ENCODE measurements at places on chromosomes 5 and 9. TPM values are rescaled to one million over a fixed set of nuclear protein-coding genes. Genes with fewer than 3 reads are reported as not detected.

SHISAL2B gene
- total RNA-seq: not detected

FAM200C gene
- total RNA-seq: 1.3 TPM

BICD2 gene
- total RNA-seq: 23.6 TPM

PFN3 gene
- not detected for total RNA-seq

LPCAT1 gene
- 78.4 TPM for total RNA-seq

ARHGEF37 gene
- 1.6 TPM for total RNA-seq

DNA sequence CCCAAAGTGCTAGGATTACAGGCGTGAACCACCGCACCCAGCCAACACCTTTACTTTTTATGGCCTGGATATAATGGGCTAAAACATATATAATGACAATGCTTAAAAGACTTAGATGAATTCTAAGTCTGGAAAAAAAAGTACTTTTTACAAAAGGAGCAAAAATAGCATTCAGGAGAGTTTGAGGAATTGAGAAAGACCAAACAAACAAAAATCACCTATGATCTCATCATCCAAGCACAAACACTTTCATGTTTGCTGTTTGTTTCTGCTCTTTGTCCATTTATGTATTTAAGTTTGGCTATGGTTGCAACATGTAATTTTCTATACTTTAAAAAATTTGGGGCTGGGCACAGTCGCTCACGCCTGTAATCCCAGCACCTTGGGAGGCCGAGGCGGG, 54.8 kb upstream of the RIC1 start:
- H3K4me1 ChIP-seq: peaks cover 15% of the 10 kb centered on the region
- peaks cover 16% of the 10 kb centered on the region for H3K36me3 ChIP-seq
- H3K4me3 ChIP-seq: no peak overlapping the region
- no peak overlapping the region for H3K27ac ChIP-seq

DNA sequence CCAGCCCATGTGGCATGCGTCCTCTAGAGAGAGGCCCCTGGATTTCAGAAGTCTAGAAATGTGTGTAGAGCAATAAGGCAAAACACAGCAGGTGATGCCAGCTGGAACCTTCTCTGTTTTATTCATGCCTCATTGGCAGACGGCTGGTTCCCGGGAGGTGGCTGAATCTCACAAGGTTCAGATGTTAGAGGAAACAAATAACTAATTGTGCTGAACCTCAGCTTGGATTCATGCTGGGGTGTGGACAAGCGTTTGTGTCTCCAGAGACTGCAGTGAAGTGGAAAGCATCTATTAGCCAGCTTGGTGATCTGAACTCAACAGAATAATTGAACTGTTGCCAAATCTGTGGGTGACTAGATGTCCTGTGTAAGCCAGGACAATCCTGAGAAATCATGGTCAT, 131.1 kb upstream of the NR4A3 start:
- no peaks in the 10 kb centered on the region for H3K4me1 ChIP-seq
- peaks cover 20% of the 10 kb centered on the region for H3K27me3 ChIP-seq
- H3K27ac ChIP-seq: no peak overlapping the region
- H3K36me3 ChIP-seq: no peaks in the 10 kb centered on the region

- H3K4me3 ChIP-seq: no peak overlapping the region
- peaks cover 9% of the 10 kb centered on the region for H3K4me1 ChIP-seq
- no peaks in the 10 kb centered on the region for H3K27me3 ChIP-seq
These were observed 148.4 kb downstream of the TENT4A start for GRCh38 chr5:6861667-6862066.

DNA sequence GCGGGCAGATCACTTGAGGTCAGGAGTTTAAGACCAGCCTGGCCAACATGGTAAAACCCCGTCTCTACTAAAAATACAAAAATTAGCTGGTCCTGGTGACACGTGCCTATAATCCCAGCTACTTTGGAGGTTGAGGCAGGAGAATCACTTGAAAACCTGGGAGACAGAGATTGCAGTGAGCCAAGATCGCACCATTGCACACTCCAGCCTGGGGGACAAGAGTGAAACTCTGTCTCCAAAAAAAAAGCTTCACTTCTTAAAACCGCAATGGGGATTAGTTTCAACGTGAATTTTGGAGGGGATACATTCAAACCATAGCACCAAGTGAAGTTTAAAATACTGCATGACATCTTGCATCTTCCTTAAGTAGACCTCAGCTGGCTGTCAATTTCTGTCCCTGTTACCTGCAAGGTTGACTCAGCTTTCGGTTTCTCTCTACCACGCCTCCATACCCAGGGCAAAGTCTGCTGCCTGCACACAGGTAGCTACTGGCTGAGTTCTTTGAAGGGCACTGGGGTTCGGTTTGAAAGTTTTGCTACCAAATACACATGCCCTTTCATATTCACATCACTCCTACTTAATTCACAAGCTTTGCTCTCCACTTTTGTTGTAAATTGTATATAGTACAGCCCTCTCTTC, 69.3 kb downstream of the KIAA1958 start:
- H3K4me1 ChIP-seq: peaks cover 4% of the 10 kb centered on the region
- no peak for DNase-seq
- H3K27ac ChIP-seq: no peak overlapping the region
- H3K27me3 ChIP-seq: no peaks in the 10 kb centered on the region

GRCh38 chr5:177471610-177472356, 1.7 kb downstream of the DBN1 start:
- H3K4me1 ChIP-seq: peaks cover 20% of the 10 kb centered on the region
- peak overlapping the region; percentile 62 for H3K4me3 ChIP-seq
- no peak for DNase-seq
- no peak overlapping the region for H3K27ac ChIP-seq
- H3K27me3 ChIP-seq: peaks cover 7% of the 10 kb centered on the region
- H3K36me3 ChIP-seq: no peaks in the 10 kb centered on the region

DNA sequence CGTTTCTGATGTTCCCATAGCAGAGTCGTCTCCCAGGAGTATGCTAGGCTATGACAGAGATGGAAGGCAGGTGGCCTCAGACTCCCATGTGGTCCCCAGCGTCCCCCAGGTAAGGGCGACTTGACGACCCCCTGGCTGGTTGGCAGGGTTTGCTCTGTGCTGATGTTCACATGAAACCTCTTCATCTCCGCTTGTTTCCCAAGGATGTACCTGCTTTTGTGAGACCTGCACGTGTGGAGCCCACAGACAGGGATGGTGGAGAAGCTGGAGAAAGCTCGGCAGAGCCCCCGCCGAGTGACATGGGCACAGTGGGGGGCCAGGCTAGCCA, 108.3 kb downstream of the WNK2 start:
- H3K4me3 ChIP-seq: no peak overlapping the region
- no peak overlapping the region for H3K27ac ChIP-seq
- H3K36me3 ChIP-seq: no peaks in the 10 kb centered on the region
- H3K27me3 ChIP-seq: peaks cover 3% of the 10 kb centered on the region
- no peak for DNase-seq
- H3K4me1 ChIP-seq: no peaks in the 10 kb centered on the region

DNA sequence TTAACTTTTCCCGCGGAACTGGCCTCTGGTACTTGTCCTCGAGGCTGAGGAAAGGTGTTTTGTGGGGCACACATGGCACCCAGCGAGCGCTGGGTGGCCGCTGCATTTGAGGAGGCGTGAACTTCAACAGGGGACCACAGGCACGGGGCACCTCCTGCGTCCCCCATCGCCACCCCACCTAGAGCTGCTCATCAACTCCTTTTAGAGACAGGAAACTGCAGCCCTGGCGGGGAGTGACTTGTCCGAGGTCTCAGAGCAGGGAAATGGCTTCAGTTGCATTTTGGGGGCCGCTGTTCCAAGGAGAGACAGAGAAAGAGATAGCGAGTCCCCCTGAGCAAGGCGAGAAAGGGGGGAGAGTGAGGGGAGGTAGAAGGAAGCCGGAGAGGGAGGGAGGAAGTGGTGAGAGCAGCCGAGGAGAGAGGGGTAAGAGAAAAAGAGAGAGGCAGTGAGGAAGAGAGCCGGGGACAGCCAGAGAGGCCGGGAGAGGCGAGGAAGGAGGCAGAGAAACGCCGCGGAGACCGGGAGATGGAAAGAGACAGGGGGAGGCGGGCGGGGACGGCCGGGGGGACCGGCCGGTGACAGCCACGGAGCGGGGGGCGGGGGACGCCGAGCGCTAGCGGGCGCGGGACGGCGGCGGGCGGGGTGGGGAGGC, 12.5 kb upstream of the LHX2 start:
- no peak for DNase-seq
- H3K4me1 ChIP-seq: peaks cover 20% of the 10 kb centered on the region
- H3K27ac ChIP-seq: peak overlapping the region; percentile 14
- H3K27me3 ChIP-seq: peaks cover 84% of the 10 kb centered on the region

DNA sequence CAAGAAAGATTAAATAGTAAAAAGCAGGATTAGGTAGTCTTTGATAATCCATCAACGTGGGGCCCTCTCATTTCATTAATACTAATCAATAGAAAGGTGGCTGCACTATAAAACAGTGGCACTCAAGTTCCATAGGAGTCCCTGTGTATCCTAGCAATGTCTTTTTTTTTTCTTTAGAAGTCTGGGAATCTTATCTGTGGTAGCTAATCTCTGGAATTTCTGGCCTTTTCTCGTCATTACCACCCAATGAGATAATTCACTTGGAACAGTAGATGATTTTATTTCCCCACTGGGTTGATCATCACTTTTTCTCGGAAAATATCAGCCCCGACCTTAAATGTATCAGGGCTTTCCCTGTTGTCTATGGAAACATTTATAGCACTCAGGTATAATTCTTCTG, 86.8 kb upstream of the CDH6 start:
- no peak overlapping the region for H3K4me3 ChIP-seq
- no peaks in the 10 kb centered on the region for H3K4me1 ChIP-seq
- no peak overlapping the region for H3K27ac ChIP-seq
- H3K27me3 ChIP-seq: no peaks in the 10 kb centered on the region

DNA sequence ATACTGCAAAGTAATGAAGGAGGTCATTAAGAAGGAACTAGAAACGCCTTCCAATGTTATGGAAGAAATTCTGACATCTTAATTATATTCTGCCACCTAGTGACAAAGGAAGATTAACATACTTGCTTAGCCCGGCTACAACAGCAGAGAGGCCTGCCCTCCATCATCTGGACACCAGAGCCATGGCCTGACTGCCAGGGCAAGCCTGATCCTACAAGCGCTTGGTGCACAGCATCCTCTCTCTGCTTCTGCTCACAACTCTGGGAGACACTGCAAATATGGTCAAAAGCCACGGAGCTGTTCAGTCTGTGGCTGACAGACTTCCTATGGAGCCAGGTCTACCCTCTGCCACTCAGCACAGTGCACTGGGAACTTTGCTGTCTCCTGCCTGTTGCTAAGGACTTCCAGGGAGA, 87.3 kb upstream of the SLC44A1 start:
- no peaks in the 10 kb centered on the region for H3K4me1 ChIP-seq
- H3K27me3 ChIP-seq: peaks cover 2% of the 10 kb centered on the region

DNA sequence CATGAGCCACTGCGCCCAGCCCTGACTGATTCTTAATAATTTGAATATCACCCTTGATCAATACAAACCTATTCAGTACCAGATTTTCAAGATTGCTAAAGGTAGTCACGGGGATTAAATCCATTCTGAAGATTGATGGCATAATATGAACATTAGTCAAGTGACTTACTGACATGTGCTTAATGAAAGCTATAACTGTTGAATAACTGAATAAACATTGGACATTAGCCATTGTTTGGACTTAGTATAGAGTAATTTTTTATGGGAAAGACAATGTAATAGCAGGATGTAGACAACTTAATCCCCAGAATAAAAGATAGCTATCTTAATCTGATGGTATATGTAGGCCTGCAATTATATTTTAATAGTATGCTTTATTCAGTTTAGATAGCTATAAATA, 35.0 kb upstream of the VPS13A start:
- no peaks in the 10 kb centered on the region for H3K4me1 ChIP-seq
- H3K27me3 ChIP-seq: no peaks in the 10 kb centered on the region
- H3K4me3 ChIP-seq: no peak overlapping the region
- DNase-seq: no peak
- no peaks in the 10 kb centered on the region for H3K36me3 ChIP-seq
- H3K27ac ChIP-seq: no peak overlapping the region
